ENCODE measurements at places on chromosomes 7 and 10.

DNA sequence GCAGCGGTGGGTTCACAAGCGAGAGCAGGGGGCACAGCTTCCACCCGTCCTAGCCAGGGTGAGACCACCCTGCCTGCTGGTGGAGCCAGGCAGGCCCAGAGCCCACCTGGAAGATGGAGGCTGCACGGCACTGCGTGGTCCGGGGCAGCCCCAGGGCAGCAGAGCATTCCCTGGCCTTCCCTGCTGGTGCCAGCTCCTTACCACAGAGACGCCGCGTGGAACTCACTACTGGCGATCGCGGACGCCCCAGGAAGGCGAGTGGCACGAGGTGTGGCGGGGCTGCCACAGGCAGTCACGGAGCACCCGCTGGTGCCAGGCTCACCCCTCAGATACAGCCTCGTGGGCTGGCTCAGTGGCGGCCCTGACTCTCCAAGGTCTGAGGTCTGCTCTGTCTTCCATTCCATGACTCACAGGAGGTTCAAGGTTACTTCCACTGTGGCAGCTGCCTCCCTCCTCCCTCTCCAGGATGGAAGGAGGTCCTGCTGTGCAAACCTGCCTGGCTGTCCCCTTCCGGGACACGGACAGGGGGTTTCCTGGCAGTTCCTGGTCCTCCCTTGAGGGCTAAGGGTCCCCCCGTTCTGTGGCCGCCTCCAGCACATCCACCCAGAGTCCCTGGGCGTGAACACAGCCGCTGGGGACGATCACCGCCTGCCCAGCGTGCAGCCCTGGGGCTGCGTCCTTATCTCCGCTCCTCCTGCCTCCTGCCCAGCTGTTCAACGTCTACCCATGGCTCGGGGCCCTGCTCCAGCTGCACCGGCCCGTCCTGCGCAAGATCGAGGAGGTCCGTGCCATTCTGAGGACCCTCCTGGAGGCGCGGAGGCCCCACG lies 3.1 kb downstream of the CYP2W1 start:
- no peak for DNase-seq

GRCh38 chr10:7786430-7786829 lies 1.4 kb downstream of the KIN start:
- no peak for DNase-seq

GRCh38 chr10:29835055-29835454 lies 200.3 kb upstream of the SVIL start:
- no peak for DNase-seq

DNA sequence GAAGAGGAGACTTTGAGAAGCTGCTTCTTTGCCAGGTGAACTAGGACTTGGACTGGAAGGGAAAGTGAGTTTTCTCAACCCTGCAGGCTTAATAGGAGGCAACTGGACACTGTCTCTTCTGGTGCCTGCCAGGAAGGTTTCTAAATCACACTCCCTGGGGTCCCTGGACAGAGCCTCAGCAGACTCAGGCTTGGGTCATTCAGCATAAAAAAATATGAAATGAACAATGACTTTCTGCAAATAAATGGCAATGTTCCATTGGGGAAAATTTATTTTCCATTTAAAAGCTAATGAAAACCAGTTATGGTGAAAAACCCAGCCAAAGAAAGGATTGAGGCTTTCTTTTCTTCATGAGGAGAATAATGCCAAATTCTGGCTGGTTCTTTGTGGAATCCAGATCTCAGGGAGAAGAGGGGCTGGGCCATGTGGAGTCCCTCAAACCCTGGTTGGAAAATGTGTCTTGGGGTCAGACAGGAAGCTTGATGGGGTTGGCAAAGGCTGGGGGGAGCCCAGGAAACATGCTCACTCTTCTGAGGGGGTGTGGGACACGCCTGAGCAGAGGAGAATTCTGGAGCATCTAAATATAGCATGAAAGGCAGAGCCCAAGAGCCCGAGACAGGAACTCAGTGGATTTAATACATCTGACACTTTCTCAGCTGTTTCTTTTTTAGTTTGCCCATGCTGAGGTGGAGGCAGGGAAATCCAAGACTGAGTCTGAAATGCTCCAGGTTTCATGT lies 65.2 kb upstream of the EMX2 start:
- DNase-seq = no peak

- DNase-seq = no peak
Measured at GRCh38 chr10:119159332-119159731, 6.2 kb downstream of the SFXN4 start.

- DNase-seq = no peak
Measured at GRCh38 chr7:140668641-140669040, 4.1 kb upstream of the ADCK2 start.

- no peak for DNase-seq
Measured at GRCh38 chr7:40824461-40824860, 689.7 kb downstream of the SUGCT start.

DNA sequence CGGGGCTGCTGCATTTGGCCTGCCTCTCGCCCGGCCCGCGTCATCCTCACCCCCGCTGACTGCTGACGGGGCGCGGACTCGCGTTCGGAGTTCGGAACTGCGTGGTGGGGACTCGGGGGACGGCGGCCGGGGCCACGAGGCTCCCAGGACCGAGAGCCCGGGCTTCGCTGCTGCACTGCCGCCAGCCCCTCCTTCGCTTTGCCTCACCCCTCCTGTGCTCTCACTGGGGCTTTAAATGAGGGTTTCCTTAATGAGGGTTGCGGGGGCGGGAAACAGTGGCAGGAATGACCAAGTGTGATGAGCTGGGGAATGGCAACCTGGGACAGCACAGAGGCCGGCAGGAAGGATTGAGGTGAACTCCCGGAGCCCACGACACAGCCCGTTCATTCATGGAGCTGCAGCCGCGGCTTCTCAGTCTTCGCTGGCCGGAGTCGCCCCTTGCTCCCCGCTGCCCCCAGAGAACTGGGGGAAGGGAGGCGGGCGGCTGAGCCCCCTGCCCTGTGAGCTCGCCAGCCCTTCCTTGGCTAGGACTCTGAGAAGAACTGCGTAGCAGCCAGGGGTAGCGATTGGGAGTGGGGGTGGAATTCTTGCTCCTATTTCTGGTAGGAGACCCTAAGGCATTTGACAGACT lies 1.5 kb upstream of the LRRC4 start:
- no peak for DNase-seq

DNA sequence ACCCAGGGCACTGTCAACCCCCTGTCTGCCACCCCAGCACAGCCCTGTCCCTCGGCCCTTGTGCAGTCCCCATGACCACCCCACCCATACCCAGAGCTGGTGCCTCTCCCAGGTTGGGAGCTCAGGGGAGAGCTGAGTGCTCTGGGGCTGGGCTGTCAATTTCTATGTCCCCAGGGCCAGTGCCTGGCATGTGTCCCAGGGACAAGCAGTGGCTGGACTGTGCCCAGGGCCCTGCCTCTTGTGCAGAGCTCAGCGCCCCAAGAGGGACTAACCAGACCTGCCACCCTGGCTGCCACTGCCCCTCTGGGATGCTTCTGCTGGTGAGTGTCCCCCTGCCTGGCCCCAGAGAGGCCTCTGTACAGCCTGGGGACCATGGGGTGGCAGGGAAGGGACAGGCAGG lies 29.0 kb upstream of the ZNF862 start:
- no peak for DNase-seq

All from stimulated activated CD8-positive, alpha-beta memory T cell treated with anti-CD3 and anti-CD28 coated beads, Interleukin-4, amount 100 ng/mL, for 1 hour (primary cell).